ENCODE measurements at places on chromosomes 5 and 9.

- DNase-seq: no peak
Observed at GRCh38 chr5:66859526-66859925, 263.3 kb downstream of the MAST4 start.

DNA sequence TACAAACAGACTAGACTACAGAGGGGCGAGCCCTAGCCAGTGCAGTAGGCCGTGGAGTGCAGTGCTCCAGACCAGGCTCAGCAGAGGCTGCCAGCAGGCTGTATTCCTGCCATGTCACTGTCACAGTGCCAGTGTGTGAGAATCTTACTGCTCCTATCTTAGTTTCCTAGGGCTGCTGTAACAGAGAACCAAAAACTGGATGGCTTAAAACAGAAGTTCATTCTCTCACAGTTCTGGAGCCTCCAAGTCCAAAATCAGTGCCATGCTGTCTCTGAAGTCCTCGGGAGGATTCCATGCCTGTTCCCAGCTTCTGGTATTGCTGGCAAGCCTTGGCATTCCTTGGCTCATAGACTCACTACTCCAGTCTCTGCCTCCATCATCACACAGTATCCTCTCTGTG lies 75.0 kb upstream of the SAP30L start:
- no peak for DNase-seq

- DNase-seq: no peak
Observed at GRCh38 chr5:143214890-143215289, 188.6 kb downstream of the NR3C1 start.

DNA sequence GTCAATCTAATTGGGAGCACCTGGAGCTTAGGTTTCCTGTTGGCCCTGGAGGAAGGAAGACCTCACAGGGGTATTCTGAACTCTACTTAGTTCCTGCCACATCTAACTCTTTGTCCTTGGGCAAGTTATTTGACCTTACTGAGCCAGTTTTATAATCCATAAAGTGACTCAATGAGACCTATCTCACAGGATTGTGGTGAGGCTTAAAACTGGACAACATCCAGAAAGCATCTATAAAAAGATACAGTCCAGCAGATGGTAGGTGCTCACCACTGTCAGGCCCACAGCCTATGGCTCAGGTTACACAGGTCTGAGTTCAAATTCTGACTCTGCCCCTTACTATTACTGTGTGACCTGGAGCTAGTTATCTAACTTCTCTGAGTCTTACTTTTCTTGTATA lies 23.3 kb downstream of the KCNV2 start:
- DNase-seq: no peak

- DNase-seq: no peak
Observed at GRCh38 chr9:107888773-107889227, 399.2 kb upstream of the KLF4 start.

DNA sequence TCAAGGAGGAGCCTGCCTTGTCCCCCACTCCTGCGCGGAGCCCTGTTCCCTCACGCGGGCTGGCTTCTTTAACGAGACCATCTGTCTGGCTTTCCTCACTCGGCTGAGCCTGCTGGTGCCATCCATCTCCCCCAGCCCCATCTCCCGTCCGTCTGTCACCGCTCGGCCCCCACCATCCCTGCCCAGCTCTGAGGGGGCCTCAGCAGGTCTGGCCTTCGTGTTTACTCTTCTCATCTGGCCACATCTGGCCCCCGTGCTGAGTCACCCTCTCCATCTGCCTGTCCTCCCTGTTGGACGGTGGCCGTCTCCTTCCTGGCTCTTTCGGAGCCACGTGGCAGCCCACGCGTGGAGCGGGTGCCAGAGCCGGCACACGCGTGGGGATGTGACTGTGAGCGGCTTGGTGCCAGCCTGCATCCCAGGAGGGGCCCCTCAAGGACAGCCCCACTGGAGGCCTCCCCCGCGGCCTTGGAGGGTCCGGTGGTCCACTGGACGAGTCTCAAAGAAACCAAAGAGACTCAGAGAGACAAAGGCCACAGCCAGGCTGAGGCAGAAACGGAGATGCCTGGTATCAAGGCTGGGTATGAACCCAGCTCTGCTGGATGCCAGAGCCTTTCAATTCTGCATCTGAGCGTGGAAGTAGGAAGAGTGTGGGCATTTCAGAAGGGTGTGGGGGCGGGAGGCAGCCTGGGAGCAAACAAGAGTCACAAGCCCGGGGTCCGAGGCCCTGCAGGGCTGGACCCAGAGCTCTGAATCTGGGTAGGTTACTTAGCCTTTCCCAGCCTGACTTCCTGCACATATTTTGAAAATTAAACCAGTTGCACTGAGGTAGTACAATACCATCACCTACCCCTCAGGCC lies 76.7 kb upstream of the UNC5A start:
- DNase-seq: no peak

- no peak for DNase-seq
Observed at GRCh38 chr9:3948826-3949556, 350.9 kb downstream of the GLIS3 start.

DNA sequence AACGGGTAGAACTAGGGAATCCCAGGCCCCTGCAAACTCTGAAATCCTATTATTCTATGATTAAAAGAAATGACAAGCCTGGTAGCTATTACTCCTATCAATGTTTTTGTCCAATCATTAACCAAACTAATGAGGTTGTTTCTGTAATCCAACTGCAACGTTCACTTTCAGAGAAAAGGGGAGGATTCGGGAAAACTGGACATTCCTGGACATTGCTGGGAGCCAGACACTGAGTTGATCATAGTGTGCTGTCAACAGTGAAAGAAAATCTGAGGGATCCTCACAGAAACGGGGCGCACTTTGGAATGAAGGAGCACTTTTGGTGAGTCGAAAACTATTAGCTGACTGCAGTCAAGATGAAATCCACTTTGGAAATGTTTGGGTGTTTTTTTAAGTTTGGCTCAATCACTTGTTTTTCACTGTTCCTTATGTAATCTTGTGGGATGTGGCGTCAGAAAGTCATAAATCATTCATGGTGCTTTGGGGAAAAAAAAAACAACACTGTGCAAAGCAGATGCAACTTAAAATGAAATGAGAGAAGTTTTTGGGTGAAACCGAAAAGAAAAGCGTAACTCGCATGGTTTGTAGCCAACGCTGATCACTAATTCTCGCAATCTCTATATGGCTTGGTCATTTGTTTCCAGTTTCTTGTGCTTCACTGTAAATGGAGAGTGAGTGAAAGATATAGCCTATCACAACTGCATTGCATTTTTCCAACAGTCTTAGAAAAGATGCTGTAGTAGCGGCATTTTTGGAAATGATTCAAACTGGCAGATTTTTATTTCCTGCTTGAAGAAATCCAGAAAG lies 51.2 kb upstream of the ADRA1B start:
- no peak for DNase-seq

DNA sequence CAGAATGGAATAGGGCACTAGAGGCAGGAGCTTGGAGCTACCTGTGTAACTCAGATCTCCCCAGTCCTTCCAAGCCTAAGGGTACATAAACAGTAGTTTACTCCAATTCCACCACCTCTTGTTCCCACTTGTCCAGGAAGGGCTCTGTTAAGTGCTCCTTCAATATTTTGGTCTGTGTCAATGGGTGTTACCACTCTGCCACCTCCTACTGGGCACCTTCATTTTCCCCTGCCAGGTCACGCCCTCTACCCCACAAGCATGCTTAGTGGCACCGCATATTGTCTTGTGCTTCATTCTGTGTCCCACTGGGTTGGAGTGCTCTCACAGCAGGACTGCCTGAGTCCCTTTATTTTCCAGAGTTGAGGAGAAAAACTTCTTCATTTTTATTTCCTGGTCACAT lies 459.8 kb downstream of the ARHGEF28 start:
- no peak for DNase-seq

DNA sequence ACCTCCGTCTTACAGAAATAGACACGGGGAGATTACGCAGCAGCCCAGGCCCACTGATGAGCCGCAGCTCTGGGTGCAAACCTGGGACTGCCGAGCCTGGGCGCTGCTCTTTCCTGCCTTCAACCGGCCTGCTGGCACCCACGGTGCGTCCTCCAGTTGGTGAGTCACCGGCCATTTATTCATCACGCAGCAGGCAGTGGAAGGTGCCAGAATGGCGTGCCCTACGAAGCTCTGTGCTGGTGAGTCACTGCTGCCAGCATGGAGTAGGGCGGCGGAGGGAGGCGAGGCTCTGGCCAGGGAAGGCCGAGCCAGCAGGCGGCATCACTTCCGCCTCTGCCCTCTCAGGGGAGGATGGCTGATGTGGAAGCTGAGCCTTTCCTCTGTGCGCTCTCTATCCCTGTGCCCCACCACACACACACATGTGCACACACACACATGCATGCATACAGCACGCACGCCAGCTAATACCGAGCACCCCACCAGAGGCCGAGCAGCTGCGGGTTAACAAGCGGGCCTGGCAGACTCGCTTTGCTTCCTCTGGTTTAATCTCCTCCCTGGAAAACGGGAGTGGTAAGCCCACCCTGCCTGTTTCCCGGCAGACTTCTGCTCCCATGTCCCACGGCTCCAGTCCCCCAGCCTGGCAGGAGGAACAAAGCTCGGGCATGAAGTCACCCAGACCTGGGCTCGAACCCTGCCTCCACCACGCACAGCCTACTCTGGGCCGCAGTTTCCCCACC lies 39.2 kb downstream of the OLFM1 start:
- no peak for DNase-seq

- no peak for DNase-seq
Observed at GRCh38 chr5:149503006-149503405, 48.2 kb downstream of the CSNK1A1 start.

DNA sequence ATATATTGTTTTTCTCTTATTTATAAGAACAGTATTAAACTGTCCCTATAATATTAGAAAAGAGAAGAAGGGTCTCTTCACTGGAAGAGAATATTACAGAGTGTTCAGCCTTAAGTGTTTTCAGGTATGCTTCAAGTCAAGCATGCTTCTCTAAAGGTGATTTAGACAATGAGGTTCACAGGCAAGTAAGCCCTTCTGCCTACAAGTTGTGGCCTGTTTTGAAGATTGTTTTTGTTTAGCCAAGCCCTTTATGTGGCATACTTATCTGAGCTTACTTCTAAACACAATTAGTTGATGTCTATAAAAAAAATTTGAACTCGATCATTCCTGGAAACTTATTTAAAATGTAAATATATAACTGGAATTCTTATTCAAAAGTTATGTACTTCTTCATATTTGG lies 343.8 kb upstream of the CDH18 start:
- DNase-seq: no peak

DNA sequence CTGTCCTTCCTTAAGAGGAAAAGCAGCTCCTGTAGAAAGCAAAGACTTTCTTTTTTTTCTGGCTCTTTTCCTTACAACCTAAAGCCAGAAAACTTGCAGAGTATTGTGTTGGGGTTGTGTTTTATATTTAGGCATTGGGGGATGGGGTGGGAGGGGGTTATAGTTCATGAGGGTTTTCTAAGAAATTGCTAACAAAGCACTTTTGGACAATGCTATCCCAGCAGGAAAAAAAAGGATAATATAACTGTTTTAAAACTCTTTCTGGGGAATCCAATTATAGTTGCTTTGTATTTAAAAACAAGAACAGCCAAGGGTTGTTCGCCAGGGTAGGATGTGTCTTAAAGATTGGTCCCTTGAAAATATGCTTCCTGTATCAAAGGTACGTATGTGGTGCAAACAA lies 42.3 kb downstream of the NR4A3 start:
- no peak for DNase-seq

DNA sequence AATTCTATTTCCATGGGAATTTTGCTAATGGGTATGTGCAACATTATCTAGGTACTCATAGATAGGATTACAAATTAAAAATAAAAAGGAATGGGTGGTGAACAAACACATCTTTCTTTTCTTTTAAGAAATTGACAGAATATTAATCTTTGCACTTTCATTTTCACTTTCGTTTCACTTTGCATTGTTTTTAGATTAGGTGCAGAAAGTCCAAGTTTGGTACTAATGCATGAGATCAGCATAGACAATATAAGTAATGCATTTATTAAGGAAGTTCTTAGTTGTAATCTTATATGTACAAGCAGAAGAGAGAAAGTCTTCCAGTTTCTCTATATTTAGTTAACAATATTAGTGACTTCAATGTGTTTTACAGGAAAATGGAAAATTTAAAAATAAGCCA lies 196.5 kb downstream of the COMMD10 start:
- no peak for DNase-seq

- no peak for DNase-seq
Observed at GRCh38 chr9:131618071-131618479, 72.8 kb downstream of the PRRT1B start.

DNA sequence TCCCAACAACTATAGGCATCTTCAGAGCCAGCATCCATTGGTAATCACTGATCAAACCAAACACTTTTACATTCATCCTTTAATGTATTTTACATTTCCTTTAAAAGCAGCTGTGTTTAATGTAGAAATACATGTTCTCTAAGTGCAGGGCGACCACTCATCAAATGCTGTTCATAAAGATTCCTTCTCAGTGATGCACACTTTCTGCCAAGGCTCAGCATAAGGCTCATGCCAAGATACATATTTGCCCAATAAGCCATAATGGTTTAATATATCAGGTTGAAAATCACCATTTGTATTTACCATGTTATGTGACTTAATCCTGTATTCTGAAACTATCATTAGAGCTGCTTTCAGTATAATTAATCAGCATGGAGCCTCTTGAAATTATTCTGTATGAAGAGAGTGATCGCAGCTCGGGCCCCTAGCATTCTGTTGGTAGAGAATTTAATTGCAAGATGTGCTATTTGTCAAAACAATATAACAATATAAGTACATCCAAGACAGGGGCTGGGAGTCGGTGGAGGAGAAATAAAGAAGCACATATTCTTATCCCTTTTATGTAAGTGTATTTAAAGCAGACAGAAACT lies 267.5 kb downstream of the EBF1 start:
- DNase-seq: no peak

- no peak for DNase-seq
Observed at GRCh38 chr9:124950050-124950718, 9.3 kb upstream of the GOLGA1 start.

DNA sequence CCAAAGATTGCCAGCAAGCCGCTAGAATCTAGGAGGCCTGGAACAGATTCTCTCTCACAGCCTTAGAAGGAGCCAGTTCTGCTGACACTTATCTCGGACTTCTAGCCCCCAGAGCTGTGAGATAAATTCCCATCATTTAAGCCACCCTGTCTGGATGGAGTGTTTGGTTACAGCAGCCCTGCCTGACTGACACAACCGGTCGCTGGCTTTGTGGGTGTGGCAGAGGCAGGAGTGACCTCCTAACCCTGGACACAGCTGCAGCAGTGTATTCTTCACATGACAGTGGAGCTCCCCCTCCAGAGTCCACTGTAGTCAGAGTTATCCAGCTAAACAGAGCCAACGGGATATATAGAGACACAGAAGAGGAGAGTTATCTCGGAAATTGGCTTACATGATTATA lies 21.2 kb upstream of the IL17B start:
- DNase-seq: no peak

DNA sequence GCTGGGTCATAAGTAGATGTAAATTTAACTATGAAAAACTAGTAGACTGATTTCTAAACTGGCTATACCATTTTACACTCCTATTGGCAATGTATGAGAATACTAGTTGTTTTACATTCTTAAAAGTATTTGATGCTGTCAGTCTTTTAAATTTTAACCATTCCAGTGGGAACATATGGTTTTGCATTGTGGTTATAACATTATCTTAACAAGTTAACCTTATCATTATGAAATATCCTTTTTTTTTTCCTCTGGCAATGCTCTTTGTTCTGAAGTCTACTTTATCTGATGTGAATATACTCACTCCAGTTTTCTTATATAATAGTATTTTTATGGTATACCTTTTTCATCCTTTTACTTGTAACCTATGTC lies 548.9 kb upstream of the CLINT1 start:
- no peak for DNase-seq
